ENCODE measurements at places on chromosomes 1 and 21.

GRCh38 chr1:157781048-157781447 lies 4.1 kb upstream of the FCRL2 start:
- no peak for DNase-seq

- no peak for DNase-seq
Observed at GRCh38 chr1:16351456-16351993, 755 bp downstream of the FBXO42 start.

DNA sequence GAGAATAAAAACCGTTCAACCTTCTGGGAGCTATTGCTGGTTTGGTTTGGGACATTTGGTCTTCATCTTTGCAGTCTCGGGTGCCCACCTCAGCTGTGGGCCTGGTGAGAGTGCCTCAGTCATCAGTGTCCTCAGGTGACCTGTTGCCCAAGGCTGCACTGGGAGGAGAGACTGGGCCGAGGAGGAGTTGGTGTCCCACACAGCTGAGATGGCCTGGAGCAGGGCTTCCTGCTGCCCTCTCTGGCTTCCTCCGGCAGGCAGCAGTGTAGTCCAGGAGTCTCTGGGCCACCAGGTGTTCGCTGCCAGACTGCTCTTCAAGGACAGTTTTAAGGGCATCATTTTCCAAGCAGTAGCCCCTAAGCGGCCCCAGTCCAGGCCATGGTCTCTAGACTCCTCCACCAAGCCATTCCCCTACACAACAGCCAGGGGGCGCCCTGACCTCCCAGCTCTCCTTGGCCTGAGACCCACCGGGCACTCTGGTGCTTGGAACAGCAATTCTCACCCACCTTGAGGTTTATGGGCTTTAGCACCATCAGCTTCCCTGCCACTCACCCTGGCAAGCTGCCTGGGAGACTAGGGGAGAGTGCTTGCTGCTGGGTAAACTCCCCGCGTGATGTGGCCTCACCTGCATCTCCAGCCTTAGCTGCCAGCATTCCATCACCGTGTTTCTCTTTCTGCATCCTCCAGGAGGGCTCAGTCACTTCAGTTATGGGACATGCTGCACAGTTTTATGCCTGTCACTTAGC lies 9.1 kb upstream of the SYTL1 start:
- peak; percentile 30 for DNase-seq

GRCh38 chr1:208177656-208178055 lies 66.5 kb downstream of the PLXNA2 start:
- DNase-seq: no peak

- DNase-seq: no peak
Observed at GRCh38 chr1:181010789-181011188, 11.9 kb downstream of the STX6 start.

GRCh38 chr1:21034725-21035628 lies 141.7 kb downstream of the EIF4G3 start:
- DNase-seq: no peak

GRCh38 chr21:33541105-33541711 lies 709 bp downstream of the GART start:
- DNase-seq: no peak

DNA sequence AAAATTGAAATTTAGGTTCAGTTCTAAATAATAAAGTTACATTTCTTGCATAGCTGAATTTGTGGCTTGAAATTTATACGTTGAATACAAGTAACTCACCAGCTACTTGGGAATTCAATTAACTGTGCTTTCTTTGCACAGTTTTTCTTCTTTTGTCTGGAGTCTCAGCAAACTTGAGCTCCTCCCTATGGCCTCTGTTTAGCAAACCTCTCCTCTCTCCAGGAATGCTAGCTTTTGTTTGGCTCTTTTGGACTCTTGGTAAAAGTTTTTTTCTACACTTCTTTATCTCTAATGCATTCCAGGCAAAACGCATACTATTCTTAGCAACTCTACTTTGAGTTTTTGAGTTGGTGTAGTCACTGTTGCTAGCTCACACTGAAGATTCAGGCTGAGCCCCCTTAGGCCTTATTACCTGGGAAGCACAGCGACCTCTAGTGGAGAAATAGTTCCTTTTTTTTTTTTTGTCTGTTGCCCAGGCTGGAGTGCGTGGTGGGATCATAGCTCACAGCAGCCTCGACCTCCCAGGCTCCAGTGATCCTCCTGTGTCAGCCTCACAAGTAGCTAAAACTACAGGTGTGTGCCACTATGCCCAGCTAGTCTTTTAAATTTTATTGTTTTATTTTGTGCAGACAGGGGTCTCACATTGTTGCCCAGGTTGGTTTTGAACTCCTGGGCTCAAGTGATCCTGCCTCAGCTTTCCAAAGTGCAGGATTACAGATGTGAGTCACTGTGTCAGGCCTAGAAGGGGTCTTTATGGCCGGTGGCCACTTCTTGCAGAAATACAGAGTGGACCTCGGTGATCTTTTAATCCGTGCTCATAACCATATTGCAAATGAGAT lies 61.7 kb downstream of the CASQ2 start:
- no peak for DNase-seq

DNA sequence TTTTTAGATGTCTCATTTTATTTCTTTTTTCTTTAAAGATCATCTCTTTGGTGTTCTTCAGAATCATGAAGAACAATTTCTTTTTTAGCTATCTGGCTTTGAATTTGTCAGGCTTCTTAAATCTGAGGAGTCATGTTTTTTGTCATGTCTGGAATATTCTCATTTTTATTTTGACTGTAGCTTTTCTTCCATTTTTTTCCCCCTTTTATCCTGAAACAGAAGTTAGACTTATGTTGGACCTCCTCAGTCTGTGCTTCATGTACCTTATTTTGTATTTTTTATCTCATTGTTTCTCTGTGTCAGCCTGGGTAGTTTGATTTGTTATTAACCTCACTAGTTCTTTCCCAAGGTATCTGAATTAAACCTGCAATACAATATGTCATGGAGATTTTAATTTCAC lies 319.2 kb upstream of the ADGRL4 start:
- no peak for DNase-seq

DNA sequence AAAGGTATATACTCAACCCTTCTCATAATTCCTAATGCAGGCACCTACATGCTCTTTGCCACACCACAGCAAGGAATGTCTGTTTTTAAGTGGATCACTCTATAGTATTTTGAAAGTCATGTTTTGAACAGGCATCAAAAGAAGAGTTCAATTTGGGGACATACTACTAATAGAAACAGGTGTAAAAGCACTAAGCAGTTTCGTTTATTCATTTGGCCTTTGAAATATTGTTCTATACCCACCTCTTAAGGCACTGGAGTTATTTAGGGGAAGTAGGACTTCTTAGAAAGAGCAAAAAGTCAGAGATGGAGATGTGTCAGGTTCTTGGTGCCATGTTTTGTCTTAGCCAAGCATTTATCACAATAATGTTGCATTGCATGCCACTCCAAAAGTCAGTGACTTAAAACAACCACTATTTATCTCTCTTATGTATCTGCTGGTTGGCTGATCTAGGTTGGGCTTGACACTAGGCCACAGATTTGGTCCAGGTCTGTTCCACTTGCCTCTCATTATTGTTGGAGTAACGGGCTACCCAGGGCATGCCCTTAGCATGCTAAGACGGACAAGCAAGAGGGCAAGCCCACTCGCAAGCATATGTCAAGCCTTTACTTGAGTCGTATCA lies 107.5 kb downstream of the RGL1 start:
- DNase-seq: no peak

DNA sequence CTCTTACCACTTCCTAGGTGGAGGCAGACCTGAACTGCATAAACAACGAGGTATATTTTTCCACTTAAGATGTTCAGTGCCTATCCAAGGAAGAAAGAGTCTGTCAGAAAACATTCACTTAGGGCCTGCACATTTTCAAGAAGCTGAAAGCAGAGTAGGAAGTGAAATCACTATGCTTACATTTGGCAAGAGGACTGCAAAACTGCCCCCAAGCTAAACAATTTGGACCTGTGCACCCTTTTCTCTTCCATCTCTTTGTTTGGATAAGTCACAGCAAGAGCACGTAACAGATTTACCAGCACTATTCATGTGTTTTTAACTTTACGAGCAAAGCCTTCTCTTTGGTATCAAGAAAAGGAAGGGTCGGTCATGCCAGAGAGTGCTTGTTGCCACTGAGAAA lies 13.2 kb upstream of the BEND5 start:
- DNase-seq: no peak

DNA sequence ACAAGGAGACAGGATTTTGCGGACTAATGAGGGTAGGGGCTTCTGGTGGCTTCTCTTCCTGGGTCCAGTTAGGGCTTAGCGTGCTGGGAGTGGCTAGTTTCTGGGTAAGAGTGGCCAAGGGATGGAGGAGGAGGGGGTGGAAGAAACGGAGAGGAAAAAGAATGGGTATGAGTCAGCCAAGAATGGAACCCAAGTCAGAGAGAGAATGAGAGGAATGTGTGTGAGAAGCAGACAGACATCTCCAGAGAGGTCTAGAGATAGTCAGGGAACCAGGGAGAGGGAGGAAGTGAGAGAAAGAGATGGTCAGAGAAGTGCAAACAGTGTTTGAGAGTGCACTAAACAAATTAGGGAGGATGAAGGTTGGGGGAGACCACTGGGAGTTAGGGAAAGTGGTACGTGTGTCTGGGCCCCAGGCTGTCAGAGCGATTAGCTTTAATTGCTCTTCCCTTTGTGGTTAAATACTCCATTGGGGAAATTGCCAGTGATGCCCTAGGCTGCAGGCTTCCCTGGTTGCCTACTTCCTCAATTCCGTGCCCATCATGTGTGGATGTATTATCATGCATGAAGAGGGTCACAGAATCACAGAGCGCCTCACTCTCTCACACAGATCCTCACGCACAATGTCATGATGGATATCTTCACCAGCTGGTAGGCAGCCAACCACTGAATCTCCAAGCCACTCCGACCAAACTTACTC lies 1.4 kb downstream of the PEA15 start:
- DNase-seq: no peak

All from activated CD4-positive, alpha-beta T cell treated with anti-CD3 and anti-CD28 coated beads, Interleukin-2, amount 50 U/mL, for 24 hours (primary cell).